ENCODE measurements at places on chromosomes 16 and 17.

DNA sequence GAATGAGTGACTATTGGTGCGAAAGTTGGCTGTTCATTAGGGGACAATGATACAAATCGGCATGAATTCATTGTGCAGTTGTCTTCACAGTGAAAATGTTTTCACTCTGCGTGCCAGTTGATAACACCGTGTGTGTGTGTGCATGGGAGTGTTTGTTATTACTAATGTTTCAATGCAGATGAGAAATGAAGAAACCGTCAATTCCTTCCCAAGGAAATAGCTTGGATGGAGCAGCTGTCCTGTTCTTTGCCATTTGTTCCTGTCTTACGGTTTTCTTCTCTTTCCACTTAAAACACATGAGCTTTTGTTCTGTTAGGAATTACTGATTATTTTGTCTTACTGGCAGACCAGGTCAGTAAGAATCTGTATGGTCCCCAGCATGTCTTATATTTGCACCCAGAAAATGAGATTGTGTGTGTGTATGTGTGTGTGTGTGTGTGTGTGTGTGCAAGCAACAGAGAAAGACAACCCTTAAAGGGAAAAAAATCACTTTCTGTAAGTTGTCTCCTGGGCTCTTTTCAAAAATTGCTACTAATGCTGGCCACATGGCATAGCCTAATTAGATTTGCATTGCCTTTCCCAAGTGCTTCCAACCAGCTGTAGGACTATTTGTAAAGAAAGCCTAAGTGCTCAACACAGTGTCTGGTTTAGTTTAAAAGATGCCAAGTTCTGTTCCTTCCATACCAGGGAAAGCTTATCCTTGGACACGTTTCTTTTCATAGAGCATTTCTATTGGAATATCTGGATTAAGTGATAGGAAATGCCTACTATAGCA lies 23.8 kb downstream of the SHISA9 start:
- no peak for DNase-seq

GRCh38 chr17:45235416-45236281 lies 14.0 kb downstream of the FMNL1 start:
- peak; percentile 87 for DNase-seq

DNA sequence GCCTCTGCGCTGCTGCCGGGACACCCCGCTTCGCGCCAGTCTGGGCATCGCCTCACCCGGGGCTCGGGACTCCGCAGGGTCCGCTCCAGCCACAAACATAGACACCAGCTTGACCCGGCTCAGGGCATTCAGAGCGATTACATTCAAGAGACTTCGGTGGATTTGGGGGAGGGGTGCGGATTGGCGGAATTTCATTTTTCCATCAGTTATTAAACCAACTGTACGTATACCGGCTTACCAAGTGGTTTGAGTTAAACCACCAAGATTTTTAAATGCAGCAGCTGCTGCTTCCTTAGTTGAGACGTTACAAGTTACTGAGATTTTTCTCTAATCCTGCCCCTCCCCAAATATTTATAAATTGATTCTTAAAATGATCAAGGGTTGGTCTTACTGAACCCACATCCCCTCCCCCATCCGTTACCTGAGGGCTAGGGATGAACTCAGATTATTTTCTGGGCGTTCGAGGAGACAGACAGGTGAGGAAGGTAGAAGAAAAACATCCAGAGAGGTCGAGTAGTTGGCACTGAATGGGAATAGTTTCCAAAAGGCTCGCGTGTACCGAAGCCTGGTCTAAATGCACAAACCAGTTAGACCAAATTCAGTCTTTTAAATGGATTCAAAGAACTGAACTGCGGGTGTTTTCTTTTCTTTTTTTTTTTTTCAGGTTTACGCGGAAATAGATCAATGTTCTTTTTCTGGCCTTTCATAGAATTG lies 1.5 kb downstream of the CRHR1 start:
- peak; percentile 6 for DNase-seq

DNA sequence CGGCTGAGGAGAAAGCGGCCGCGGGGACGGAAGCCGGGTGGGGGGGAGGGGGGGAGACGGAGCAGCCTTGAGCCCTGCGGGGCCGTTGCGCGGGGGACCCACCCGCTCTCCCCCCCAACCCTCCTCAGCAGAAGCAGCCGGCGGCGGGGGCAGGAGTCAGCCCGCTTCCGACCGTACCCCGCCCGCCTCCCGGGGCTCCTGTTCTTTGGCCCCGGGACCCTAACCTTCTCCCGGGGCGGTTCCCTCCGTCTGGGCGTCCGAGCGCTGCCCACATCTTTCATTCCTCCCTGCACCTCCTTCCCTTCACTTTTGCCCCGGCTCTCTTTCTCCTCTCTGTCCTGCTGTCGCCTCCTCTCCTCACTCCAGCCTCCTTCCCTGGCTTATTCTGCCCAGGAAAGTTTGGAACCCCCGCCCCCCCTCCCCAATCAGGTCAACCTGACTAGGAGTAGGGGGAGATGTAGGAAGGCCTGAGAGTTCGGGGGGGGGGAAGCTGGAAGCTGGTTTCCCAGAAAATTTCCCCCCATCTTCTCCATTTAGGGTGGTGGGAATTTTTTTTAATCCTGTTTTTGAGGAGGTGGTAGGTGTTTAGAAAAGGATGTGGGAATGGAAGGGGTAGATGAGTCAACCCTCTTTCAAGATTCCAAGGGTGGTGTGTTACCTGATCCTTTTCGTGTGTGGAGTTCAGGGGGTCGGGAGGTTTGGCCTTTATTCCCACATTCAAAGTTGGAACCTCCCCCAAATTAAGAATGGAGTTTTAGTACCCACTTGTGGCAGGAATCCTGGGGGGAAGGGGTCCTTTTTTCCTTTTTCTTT lies 427 bp upstream of the NLK start:
- DNase-seq, result no peak

- DNase-seq, result no peak
Observed at GRCh38 chr17:4199818-4200402, 56.9 kb downstream of the CYB5D2 start.

DNA sequence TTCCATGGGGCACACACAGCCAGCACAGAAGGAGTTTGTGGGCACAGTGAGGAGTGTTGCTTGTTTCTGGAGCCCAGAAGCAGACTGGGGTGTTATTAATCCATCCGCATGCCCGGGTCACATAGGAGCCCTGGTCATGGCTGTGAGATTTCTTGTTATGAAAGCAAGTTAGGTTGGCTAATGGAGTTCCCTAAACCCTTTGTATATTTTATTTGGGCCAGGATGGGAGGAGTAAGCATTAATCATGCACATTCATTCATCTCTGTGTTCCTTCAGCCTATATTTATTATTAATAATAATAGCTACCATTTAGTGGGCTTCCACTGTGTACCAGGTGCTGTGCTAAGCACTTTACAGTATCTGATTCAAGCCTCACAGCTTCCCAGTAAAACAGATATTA lies 200.6 kb upstream of the CDH5 start:
- DNase-seq, result no peak
